ENCODE measurements at places on chromosomes 6 and 20.

- peak; percentile 79 for DNase-seq
Measured at GRCh38 chr6:63565058-63565726, 7.1 kb upstream of the LOC128125822 start.

GRCh38 chr6:136547336-136547735 lies 2.9 kb downstream of the MAP7 start:
- DNase-seq = peak; percentile 60

DNA sequence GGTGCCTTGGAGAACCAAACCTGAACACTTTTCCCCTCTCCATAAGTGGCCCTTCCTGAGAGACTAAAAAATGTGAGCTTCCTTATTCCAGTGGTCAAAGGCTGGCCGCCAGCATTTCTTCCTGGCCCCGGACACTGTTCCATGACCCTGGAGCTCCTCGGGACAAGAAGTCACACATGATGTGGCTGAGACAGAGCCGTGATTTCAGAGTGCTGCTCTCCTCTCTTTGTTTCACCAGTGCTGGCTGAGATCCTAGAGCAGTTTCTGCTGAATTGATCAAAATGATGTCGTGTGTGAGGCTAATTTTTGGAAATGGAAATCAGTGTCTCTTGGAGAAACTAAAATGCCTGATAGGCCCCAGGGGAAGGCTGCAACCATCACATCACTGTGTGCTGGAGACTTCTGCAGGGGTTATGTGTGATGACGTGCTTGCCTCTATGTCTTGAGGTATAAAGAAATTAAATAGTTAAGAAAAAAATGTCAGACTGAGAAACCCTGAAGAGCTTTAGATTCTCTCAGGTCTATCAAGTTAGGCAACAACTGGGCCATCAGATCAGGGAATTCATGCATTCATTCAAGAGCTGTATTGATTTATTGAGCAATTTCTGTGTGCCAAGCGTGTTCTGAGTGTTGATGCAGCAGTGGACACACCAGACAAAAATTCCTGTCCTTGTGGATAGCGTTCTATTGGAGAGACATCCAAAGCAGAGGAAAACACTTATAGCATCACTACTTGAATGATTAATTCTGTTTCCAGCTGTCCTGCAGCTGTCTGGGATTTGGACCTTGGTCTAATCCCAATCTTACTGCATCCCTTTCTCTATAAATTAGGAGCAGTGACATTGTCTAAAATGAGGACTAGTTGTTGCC lies 72.7 kb upstream of the CCN6 start:
- DNase-seq = no peak

- peak; percentile 62 for DNase-seq
Measured at GRCh38 chr6:144349690-144350527, 64.8 kb downstream of the UTRN start.

- DNase-seq = no peak
Measured at GRCh38 chr6:107815846-107816245, 8.3 kb downstream of the SCML4 start.

DNA sequence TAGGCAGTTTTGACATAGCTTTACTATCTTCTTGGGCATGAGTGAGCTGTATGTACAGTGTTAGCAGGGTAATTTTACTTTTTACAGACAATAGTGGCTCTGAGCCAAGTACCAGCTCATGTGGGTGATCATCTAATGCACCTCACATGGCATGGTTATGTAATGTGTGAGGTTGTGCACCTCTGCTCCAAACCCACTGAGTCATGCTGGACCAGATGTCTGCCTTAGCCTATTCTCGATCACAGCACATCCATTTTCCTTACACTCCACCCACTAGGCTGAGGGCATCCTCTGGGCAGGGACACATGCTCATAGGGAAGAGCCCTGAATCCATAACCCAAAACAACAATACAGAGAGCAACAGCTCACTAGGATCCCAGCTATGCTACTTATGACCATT lies 71.6 kb upstream of the FBXL4 start:
- DNase-seq = peak; percentile 77

DNA sequence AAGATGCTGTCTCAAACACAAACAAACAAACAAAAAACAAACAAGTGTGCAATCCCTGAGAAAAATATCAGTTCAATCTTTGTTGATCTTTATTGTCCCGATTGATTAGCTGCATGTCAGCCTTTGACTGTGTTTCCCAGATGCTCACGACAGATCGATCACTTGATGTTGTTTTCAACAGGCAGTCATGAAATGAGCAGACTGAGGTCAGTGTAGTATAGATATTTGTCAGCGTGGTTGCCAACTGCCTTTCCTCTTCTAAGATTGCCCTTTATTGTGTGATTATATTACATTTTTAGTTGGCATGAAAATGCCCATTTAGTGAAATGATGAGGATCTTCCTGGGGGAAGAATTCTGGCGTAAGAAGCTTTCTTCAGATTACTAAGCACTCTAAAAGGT lies 25.6 kb downstream of the UTRN start:
- DNase-seq = no peak

GRCh38 chr6:20991910-20992309 lies 457.7 kb downstream of the CDKAL1 start:
- no peak for DNase-seq

DNA sequence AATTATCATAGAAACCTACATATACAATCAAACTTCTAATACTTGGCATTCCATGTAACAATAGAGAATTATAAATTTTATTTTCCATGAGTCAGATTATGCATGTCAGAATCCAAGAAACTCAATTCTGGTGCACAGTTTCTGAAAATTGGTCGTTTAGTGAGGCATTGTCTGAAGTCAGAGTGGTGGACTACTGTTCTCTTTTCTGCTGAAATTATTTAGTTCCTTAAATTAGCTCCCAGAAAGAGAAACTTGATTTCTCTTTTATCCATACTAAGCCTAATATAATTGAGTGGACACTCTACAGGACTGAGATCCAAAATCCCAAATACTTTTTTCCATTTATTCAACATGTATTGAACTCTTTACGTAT lies 265.5 kb downstream of the ALDH8A1 start:
- DNase-seq = no peak

GRCh38 chr6:127199470-127199869 lies 67.2 kb upstream of the RNF146 start:
- DNase-seq = no peak

DNA sequence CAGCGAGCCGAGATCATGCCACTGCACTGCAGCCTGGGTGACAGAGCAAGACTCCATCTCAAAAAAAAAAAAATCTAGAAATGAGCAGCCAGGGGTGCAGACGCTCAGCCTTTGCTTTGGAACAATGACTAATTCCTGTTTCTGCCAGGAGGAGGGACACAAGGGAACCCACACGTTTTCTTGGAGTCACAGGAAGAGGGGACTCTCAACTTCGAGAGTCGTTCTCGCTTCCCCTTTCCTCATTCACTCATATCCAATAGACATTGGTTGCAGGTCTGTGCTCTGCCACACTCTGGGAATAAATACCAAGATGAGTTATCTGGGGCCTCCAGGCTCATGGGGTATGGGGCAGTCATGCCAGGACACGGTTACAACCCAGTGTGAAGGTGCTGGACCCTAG lies 91.5 kb upstream of the RREB1 start:
- DNase-seq = no peak

GRCh38 chr6:107718341-107718740 lies 105.8 kb downstream of the SCML4 start:
- DNase-seq = no peak

DNA sequence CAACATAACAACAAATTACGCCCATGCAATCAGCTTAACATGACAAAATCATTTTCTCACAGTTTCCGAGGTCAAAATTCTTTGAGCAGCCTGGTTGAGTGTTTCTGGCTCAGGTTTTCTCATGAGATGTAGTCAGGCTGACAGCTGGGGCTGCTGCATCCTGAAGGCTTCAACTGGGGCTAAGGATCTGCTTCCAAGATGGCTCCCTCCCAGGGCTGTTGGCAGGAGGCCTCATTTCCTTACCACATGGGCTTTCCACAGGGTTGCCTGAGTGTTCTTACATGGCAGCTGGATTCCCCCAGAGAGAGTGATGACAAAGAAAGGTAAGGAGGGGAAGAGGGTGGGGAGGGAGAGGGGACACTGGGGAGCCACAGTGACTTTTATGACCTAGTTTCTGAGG lies 63.1 kb upstream of the NNAT start:
- no peak for DNase-seq

GRCh38 chr6:6730831-6731230 lies 142.3 kb downstream of the LY86 start:
- peak; percentile 87 for DNase-seq

DNA sequence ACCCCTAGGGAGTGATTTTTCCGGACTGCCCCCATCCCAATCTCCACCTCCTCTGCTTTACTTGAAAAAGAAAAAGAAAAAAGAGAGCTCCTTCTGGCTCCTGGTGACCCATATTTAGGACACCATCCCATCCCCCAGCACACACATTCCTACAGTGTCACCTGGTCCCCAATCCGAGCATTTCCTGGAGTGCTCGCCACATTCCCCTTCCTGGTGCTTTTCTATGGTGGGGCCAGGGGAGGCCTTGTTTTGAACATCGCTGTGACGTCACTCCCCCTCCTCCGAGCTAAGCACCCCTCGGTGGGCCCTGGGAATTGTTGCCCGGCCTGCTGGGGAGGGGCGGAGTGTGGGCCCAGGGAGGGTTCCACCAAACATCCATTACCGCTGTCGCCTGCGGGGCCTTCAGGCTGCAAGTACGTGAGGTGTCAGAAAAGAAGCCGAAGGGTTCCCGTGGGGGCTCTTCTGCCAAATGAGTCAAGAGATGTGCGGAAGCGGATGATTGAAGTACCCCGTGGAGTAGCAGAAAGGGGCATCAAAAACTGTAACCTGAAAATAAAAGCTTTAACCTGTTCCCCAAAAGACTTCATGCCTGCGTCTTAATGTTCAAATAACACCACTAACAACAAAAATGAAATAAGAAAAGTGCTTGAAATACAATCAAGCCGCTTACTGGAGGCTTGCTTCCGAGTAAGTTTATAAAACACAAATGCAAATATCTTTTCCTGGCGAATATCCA lies 2.8 kb upstream of the FOXC1 start:
- DNase-seq = no peak

DNA sequence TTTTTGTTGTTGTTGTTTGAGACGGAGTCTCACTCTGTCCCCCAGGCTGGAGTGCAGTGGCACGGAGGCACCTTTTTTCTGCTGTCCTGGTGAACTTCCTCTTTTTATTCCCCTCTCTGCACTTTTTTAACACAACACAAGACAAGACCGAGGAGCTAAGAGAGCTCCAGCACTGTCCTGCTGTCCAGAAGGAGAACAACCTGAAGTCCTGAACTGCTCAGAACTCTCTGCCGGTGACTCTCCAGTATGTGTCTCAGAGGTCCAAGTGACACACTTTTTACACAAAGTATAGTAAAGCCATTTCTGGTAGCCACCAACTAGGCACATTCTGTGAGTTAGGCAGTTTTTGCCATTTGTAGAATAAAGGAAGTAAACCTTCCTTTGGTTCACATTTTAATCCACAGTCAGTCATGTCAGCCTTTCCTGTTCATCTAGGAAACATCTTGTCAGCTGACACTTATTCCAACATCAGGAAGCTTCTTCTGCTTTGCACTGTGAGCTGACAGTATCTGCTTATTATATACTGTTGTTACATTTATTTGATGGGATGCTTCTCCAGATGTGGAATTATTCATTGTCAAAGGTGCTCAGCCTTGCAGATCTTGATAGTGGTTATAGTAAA lies 28.1 kb upstream of the TXNDC5 start:
- DNase-seq = no peak

DNA sequence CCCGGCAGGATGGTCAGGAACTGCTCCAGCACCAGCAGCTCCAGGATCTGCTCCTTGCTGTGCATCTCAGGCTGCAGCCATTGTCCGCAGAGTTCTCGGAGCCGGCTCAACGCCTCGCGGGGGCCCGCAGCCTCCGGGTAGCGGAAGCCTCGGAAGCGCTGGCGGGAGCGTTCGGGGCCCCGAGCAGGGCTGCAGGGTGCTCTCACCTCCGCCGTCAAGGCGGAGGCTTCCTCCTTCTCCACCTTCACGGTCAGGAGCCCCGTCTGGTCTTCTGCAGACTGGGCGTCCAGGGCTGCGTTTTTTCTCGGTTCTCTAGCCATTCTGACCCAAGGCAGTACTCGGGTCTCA lies 434 bp downstream of the ZKSCAN4 start:
- peak; percentile 34 for DNase-seq

- no peak for DNase-seq
Measured at GRCh38 chr6:113809826-113810225, 47.3 kb upstream of the MARCKS start.

GRCh38 chr6:126069449-126069848 lies 83.1 kb downstream of the TRMT11 start:
- no peak for DNase-seq

GRCh38 chr20:59848182-59848581 lies 85.3 kb downstream of the SYCP2 start:
- DNase-seq = no peak

DNA sequence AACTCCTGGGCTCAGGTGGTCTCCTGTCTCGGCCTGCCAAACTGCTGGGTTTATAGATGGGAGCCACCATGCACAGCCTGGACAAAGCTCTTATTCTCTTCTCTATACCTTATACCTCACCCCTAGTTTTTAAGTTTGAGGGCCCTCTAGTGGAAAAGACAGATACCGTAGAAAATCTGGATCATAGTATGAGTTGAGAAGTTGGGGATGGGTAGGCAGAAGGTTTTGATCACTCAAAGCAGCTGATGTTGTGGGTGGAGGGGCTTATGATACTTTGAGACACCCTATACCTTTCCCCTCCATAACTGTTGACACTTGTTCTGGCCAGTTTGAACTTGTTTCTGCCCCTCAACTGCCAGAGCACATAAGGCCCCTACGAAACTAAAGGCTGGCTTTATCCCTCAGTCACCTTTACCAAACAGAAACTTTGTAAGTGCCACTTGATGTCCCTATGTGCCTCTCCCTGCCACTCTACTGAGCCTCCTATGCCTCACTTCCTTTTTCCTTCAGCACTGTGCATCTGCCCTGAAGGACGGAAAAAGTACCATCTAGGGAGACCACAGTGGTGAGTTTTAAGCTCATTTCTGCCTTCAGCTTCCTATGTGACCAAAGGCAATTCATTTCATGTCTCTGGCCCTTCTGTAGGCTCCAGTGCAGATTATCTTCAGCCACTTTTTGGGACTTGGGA lies 28.6 kb downstream of the RALY start:
- peak; percentile 33 for DNase-seq

DNA sequence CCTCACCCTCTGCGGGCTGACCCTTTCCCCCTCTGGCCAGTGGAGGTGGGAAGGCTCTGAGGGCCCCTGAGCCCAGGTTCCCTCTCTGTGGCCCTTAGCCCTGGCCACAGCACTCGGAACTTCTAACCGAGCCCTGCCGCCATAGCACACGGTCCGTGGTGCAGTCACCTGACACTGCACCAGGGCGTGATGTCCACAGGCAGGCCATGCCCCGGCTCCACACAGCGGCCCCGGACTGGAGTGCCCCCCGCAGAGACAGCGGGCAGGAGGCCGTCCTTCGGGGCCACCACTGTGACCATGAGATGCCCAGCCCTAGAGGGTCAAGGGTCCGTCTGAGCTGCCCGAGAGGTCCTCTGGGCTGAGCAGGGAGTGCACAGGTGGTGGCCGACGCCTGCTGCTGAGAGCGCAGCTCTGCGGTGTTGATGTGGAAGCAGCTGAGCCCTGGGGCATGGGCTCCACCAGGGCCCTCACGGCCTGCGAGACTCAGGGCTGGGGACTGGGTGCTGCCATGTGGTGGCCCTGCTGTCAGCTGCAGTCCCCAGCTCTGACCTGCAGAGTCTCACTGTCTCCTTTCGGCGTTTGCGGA lies 11.2 kb upstream of the BHLHE23 start:
- no peak for DNase-seq
